H4 (cell line): ENCODE measurements at places on chromosomes 6 and 20. TPM values are rescaled to one million over a fixed set of nuclear protein-coding genes. Genes with fewer than 3 reads are reported as not detected.

Gene SSTR4
- not detected in 2 replicates for total RNA-seq

- DNase-seq: no peak
These were observed 307.4 kb downstream of the EYA4 start for GRCh38 chr6:133548423-133549159.

Gene ZC2HC1B
- total RNA-seq: not detected in 2 replicates

Gene TCP11
- 0.14 TPM in 1 of 2 replicates, not detected in the other for total RNA-seq

GRCh38 chr6:128504003-128504654, 16.3 kb downstream of the PTPRK start:
- no peak for DNase-seq
